Osteoblast (primary cell): ENCODE measurements at places on chromosomes 1 and 21. TPM values are rescaled to one million over a fixed set of nuclear protein-coding genes. Genes with fewer than 3 reads are reported as not detected.
A peak's percentile ranks its signal among the peaks of the same experiment; 100 is the strongest.

DNA sequence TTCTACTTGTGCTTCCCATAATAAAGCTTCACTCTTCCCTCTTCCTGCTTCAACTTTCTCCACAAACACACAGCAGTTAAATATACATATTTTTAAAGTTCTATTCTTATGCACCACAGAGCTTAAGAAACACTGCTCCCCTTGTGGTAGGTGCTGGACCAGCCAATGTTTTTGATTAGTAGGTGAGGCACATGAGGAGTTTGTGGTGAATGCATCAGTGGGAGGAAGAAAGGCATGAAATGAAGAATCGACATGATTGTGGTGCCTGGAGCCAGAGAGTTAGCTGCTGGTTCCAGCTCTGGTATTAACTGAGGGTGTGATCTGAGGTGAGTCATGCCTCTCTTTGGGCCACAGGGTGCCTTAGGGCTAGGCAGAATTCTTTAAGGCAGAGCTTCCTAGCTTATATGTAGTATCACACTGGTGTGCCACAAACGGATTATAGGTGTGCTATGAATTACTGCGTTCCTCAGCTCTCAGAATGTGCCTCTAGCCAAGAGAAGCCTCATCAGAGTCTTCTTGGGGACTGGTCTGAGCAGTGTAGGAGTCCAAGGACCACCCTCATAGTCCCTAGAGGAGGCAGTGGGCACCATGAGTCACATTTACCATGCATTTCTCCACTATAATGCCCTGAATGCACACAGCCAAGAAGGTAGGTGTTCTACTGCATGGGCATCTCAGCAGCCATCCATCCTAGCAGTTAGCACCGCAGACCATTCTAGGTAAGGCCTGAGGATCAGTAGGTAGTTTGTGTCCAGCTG lies 97.4 kb upstream of the SGIP1 start:
- peak; percentile 38 for DNase-seq

DNA sequence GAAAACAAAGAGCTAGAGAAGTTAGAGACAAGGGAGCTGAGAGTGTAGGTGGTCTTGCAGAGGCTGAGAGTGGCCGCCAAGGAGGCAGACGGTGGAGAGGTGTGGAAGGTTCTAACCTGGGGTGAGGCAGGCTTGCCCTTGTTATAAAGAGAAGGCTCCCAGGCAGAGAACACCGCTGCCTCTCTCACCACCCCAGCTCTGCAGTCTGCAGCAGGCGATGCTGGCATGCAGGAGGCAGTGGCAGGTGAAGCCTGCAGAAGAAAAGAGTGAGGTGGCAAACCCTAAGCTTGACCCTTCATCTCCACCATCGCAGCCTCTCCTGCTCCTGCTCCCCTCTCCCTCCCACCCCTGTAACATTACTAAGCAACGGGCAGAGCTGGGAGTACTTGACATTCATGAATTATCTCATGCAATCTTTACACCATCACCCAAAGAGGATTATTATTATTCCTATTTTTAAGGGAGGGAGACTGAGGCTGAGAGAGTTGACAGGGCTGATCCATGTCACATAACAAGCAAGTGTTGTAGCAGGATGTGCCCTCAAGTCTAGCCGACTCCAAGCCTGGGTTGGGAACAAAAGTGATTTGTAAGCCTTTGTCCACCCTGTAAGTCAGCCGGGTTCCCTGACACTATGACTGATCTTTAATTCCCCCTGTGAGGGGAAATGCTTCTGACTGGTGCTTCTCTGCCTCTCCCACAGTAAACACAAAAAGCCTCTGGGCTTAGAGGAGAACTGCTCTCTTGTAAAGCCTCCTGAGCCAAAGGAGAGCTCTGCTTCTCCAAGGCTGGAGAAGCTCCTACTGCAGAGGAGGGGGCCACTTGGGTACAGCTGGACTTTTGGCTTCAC lies 36.1 kb downstream of the KANK4 start:
- no peak for DNase-seq

DNA sequence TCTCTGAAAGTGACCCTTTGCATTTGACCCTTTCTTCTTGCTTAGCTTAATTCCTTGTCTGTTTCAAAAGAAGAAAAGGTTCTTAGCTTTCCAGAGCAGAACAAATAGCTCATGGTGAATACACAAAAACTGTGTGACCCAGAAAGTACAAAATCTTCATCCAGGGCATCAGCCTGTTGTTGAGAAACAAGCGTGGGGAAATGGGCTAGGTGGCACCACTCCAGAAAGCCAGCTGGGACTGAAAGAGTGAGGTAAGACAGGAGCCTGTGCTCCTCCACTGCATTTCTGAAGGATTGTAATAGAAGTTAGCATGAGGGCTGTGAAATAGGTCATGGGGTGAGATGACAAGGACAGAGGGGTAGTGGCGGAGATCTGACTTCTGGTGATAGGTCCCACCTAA lies 45.8 kb downstream of the CYP2J2 start:
- DNase-seq = no peak

GRCh38 chr1:7422561-7422960 lies 348.5 kb upstream of the VAMP3 start:
- DNase-seq = no peak

GRCh38 chr1:38253314-38253713 lies 206.7 kb upstream of the POU3F1 start:
- DNase-seq = peak; percentile 49

GRCh38 chr21:46325073-46325912 lies 1.3 kb downstream of the PCNT start:
- DNase-seq = peak; percentile 91

The OR2W3 gene
- 1.1 TPM in 1 of 2 replicates, not detected in the other for total RNA-seq

The BRINP3 gene
- total RNA-seq = not detected in 2 replicates
